Stimulated activated CD8-positive, alpha-beta memory T cell treated with anti-CD3 and anti-CD28 coated beads, Interleukin-4, amount 100 ng/mL, for 24 hours (primary cell): ENCODE measurements at places on chromosomes 12 and 14.

GRCh38 chr14:55707365-55707804 is 127.4 kb downstream of the KTN1 start:
- DNase-seq = no peak

GRCh38 chr12:51867796-51868428 is 19.4 kb upstream of the FIGNL2 start:
- no peak for DNase-seq

DNA sequence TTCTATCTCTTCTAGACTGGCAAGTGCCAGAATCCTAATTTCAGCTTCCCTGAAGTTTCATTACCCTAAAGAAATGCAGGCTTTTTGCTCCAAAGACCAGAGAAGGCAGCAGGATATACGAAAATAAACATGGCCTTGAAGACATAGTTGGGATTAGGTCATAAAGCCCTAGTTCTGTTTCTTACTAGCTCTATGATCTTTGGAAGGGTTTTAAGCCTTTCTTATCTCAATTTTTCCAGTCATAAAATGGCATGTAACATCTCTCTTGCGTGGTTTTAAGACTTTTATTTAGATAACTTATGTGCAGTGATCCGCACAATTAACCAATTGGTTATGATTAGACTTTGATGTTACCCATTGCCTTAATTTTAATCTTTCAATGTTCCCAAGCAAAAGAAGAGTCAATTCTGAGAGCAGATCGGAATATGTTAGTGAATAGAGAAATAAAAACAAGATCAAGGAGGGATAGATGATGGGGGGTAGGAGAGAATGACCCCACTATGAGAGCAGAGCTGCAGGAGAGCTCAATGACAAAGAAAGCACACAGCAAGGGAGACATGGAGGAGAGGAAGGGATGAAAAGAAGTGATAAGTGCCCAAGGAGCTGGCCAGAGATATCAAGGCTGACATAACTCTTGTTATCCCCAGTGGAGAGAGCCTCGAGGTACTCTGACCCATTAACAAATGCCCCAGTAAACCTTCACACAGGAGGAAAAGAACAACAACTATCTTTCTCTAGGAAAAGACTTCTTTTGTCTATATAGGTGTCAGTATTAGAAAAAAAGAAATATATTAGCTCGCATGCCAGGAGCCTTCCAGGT is 53.0 kb upstream of the ANP32D start:
- no peak for DNase-seq

GRCh38 chr12:9729082-9729481 is 3.8 kb downstream of the CLECL1 start:
- DNase-seq = no peak

GRCh38 chr12:47753021-47754001 is 5.4 kb downstream of the RAPGEF3 start:
- no peak for DNase-seq

GRCh38 chr14:51307551-51307950 is 67.5 kb downstream of the TMX1 start:
- no peak for DNase-seq

- DNase-seq = no peak
Measured at GRCh38 chr12:54719691-54720090, 71.5 kb upstream of the DCD start.

- DNase-seq = no peak
Measured at GRCh38 chr14:48560421-48560820, 885.0 kb upstream of the MDGA2 start.

DNA sequence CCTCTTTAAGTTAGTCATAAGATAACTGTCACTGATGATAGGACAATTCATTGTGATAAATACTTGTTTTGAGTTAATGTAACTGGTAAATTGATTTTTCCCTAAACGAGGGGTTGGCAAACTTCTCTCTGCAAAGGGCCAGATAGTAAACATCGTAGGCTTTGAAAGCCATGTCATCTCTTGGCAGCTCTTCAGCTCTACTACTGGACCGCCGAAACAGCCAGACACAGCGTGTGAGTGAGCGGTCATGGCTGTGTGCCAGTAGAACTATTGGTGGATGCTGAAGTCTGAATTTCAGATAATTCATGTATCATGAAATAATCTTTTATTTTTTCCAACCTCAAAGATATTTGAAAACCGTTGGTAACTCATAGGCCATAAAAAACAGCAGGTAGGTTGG is 9.9 kb downstream of the PIWIL1 start:
- DNase-seq = no peak

DNA sequence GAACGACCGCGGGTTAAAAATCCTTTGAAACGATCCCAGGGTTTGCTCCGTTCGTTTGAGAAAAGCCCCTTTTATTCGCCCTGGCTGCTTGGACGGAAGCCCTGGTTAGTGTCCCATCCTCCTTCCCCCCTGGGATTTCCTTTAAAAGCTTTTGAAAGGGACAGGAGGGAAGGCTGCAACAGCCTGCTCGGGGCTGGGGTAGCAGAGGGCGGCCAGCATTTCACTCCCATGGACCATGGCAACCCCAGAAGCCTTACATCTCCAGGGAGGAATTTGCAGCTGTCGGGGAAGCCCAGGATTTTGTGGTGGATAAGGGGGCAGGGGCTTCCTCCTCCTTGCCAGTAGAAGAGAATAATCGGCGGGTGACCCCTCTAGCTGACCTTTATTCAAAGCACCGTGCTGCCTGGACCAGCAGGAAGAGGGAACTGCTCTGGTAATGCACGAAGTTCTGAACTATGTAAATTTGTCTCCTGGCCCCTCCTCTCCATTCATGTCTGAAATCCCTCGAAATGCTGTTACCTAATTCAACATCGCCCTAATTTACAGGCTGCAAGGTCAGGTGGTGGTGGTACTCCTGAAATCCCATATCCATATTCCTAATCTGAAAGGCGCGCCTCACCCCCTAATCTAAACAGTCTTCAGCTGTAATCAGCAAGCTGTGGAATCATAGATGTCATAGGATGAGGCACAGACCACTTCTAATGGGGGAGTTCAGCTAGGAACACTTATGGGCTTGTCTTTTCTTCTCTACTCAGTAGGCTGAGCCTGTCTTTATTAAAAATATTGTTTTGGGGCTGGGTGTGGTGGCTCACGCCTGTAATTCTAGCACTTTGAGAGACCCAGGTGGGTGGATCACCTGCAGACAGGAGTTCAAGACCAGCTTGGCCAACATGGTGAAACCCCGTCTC is 1.0 kb upstream of the CLIP1 start:
- DNase-seq = no peak

GRCh38 chr14:72763892-72764291 is 130.0 kb downstream of the DPF3 start:
- no peak for DNase-seq

GRCh38 chr12:50187084-50187900 is 20.1 kb upstream of the CERS5 start:
- DNase-seq = peak; percentile 19

- peak; percentile 41 for DNase-seq
Measured at GRCh38 chr12:121297435-121297991, 1.0 kb upstream of the CAMKK2 start.

GRCh38 chr12:49624921-49625577 is 1.7 kb downstream of the PRPF40B start:
- DNase-seq = no peak
